Stimulated activated CD4-positive, alpha-beta T cell treated with anti-CD3 and anti-CD28 coated beads, Interleukin-4, amount 100 ng/mL, for 4 hours (primary cell): ENCODE measurements at places on chromosomes 7 and 10.

GRCh38 chr10:98910546-98910945, 325.1 kb downstream of the HPSE2 start:
- no peak for DNase-seq

GRCh38 chr10:33669904-33670303, 335.4 kb upstream of the NRP1 start:
- no peak for DNase-seq

DNA sequence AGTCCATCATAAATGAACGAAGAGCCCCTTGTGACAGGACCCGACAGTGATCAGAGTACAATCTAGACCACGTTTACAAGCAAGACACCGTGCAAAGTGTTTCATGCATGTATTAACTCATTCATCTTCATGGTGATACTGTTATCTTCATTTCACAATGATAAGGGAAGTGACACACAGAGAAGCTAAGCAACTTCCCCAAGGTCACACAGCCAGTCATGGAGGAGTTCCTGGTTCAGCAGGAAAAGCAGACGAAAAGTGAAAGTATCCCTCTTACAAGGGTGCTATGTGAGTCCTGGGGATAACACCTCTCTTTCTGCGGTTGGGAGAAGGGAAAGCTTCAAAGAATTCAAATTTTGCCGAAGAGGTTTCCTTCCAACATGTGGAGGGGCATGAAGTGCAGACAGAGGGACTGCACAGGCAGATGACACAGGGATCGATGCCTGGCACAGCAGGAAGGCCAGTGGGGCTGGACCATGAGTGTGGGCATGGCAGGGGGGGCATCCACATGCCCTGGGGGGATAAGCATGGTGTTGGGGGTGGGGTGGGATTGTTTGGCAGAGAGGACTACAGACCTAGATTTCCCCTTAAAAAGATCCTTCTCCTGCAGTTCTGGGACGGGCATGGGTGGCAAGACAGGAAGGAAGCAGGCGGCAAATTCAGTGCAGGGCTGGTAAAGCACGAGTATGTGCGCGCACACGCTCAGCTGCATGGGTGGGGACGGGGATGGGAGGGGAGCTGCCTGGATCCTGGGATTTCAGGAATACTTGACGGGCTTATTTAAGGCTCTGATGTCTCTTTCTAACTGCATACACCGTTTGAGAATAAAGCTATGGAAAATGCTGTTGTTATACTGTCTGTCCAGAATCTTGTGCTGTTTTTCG, 33.5 kb upstream of the DDC start:
- DNase-seq: no peak

GRCh38 chr10:80168679-80169380, 36.3 kb downstream of the PLAC9 start:
- DNase-seq: no peak

GRCh38 chr10:127351542-127351941, 155.2 kb upstream of the INSYN2A start:
- DNase-seq: no peak

DNA sequence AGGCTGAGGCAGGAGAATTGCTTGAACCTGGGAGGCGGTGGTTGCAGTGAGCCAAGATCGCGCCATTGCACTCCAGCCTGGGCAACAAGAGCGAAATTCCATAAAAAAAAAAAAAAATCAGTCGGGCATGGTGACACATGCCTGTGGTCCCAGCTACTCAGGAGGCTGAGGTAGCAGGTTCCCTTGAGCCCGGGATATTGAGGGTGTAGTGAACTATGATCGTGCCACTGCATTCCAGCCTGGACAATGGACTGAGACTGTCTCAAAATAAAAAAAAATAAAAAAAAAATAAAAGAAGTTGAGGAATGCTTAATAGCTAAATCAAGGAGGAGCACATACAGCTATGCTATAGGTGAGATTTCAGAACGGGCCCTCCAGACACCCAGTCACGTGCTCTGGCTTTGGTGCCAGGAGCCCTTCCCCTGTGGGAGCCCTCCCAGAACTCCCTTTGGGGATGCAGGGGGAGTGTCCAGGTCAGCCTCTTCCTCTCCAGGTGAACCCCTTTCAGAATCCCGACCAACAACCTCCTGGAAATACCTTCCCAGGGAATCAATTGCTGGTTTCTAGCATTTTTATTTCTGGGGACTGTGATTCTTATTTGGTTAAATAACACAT, 42.9 kb upstream of the CTBP2 start:
- no peak for DNase-seq

DNA sequence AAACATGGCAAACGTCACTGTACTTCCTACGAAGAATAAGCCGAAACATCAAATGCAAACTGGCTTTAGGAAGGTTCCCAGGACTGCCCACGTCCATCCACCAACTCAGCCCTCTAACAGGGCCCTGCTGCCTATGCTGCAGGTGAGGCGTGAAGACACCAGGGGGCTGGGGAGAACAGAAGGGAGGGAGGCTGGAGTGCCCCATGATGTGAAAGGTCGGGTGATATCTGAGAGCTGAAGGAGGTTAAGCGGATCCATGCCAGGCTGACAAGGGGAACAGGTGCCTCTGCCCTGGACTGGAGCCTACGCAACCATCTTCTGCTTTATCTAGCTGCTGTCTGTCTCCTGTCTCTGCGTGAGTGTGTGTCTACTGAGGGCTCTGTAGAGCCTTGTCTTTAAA, 40.2 kb upstream of the ATP6V0A4 start:
- no peak for DNase-seq

- DNase-seq: no peak
These were observed 91.4 kb upstream of the DIP2C start for GRCh38 chr10:780536-781524.

- no peak for DNase-seq
These were observed 117.8 kb downstream of the TES start for GRCh38 chr7:116328161-116328560.

- DNase-seq: no peak
These were observed 2.0 kb downstream of the ANLN start for GRCh38 chr7:36391436-36392198.

DNA sequence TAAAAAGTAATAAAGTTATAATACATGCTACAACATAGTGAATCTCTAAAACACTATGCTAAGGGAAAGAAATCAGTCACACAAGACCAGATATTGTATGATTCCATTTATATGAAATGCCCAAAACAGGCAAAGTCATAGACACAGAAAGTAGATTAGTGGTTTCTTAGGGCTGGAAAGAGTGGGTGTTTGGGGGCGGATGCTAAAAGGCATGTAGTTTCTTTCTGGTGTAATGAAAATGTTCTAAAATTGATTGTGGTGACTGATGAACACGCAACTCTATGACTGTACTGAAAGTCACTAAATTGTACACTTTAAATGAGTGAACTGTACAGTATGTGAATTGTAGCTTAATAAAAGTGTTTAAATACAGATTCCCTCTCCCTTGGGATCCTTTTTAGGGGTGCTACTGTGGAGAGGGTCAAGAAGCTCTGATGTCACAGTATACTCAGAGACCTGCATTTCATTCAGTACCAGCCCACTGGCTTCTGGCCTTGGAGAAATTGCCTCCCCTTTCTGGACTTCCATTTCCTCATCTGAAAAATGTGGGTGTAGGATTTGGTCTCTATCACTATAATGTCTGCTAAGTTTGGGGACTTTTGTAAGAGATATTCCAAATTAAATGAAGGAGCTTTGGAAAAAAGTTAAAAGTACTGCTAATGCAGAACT, 46.4 kb downstream of the AOAH start:
- peak; percentile 61 for DNase-seq

DNA sequence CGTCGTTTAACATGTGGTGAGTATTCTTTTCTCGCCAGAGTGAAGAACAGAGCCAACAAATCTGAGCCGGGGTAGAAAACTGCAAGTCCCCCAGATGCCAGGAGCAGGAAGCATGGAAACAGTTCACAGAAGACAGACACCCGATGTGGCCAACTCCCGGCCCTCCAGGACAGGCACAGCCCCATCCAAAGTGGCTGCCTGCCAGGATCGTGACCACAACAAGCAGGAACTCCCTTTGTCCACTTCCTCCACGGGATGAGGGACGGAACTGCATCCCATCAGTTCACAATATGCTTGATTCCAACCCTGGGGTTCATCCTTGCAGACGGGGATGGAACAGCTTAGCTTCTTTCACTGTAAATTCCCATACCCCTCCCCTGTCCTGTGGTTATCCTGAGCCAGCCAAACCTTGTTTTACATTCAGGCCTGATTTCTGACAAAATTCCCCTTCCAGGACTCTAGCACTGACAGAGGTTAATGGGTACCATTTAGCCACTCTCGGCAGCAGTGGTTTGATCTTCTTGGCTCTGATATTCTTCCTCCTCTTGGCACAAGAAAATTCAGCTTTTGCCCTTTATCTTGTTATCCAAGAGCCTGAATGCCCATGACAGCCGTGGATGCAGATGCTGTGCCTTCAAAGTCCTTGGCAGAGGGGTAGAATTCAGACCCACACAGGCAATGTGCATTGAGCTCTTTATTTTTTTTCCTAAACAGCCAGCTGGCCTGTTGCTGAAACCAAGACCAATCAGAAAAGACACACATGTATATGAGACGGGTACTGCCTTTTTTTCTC, 105.5 kb upstream of the FAM204A start:
- no peak for DNase-seq

- DNase-seq: no peak
These were observed 529.8 kb upstream of the IGFBP3 start for GRCh38 chr7:46450886-46451285.
